Fibroblast of mammary gland (primary cell): ENCODE measurements at places on chromosomes 4 and X.

DNA sequence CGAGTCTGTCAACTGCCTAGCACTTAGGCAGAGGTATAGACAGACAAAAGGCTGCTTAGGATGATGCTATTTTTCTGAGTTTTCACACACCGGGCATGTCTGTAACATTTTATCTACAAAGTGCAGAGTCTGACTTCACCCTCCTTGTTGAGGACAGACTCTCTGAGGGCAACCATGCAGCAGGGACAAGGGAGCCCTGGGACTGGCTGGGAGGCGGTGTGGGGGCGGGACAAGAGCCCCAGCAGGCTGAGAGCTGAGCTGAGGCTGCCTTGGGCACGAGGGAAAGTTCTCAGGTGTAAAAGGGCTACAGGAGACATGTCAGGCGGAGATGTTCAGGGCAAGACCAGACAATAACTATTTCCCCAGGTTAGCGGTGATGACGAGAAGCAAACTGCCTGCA, 81.6 kb downstream of the GATB start:
- DNase-seq: no peak

DNA sequence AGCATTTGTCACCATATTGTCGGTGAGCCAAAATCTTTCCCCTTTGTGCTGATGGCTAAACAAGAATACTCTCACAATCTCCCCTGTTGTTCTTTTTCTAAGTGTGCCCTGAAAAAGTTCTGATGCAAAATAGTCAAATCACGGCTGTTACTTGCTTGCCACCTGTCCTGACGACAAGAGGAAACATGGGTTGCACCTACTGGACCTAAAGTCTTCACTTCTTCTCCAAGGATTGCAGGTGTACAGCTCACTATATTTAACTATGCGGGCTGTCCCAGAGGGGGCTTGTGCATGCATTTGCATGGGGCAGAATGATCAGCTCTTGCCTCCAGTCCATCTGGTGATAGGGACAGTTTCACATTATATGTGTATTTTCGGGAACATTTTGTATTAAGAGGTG, 21.6 kb downstream of the AFF2 start:
- no peak for DNase-seq

DNA sequence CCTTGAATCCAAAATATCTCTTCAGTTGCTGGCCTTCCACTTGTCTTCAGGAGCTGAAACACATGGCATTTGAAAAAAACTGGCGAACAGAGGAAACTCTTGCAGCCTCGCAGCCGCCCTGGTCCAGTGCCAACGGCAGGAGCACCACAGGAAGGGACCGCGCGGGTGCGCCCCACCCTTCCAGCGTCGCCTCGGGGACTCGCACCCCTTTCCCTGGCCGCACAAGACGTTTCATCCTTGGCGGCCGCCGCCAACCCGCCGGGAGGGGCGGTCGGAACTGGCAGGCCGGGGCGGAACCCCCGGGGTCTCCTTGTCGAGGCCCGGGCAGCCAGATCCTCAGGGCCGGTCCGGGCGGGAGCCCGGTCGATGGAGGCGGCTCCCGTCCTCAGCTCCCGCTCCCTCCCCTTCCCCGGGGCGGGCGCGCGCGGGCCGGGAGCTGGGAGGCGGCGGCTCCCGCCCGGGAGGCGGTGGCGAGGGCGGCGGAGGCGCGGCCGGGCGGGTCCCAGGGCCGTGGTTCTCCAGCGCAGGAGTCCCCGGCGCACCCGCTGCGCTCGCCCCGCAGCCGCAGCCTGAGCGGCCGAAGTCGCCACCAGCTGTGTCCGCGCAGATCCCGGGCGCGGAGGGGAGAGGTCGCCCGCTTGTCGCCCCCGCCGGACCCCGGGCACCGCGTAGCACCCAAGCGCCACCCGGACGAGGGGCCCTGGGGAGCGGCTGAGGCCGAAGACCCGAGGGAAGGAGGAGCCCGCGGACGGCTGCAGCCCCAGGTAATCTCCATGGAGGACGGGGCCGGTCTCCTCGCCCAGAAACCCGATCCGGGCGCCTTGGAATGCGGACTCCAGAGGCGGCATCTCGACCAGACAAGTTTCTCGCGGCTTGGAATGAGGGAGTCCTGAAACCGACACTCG, 886 bp upstream of the NDST3 start:
- DNase-seq: peak; percentile 21

DNA sequence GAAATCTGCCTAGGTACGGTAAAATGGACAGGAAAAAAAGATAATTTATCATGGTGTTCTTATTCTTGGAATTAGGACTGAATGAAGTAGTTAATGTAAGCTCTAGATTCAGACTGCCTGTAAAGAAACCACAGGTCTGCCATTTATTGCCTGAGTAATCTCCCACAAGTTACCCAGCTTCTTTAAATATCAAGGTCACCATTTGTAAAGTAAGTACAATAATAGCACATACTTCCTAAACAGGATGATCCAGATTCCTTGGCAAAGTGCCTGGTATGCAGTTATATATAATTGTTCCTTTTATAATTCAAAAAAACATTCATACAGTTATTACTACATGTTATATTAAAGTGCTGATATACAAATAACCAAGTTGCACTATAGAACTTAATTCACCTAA, 368.6 kb downstream of the HNRNPD start:
- no peak for DNase-seq

GRCh38 chrX:113048896-113049295, 208.3 kb upstream of the AMOT start:
- no peak for DNase-seq

DNA sequence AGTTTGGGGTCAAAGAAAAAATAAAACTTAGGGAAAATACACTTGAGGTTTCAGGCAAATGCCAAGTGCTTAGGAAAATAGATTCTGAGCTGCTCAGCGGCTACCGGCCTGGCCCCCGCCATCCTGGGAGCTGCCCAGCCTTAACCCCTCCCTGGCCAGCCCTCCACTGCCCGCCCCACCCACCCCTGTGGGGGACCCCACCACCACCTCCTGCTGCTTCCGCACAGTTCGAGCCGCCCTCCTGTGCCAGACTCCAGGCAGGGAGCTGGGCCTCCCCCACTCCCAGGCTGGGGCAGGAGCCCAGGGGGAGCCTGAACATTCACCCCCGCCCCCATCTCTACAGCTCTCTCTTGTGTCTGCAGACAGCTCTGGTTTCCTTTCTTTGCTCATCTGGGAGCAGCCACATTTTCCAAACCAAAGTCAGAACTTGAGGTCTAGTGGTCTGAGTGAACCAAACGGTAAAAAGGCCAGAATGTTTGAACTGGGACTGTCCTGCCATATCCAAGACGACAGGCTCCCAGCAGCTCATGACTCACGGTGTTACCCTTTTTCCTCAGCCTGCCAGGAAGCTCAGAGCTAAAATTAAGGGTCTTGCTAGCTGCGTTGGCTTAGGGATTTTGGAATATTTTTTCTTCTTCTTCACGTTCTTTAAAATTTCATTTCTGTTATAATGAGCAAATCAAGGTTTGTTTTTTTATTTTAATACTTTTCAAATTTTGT, 4.7 kb upstream of the FGFR3 start:
- no peak for DNase-seq

- DNase-seq: peak; percentile 31
These were observed 173.9 kb downstream of the RTL9 start for GRCh38 chrX:110532581-110532931.

DNA sequence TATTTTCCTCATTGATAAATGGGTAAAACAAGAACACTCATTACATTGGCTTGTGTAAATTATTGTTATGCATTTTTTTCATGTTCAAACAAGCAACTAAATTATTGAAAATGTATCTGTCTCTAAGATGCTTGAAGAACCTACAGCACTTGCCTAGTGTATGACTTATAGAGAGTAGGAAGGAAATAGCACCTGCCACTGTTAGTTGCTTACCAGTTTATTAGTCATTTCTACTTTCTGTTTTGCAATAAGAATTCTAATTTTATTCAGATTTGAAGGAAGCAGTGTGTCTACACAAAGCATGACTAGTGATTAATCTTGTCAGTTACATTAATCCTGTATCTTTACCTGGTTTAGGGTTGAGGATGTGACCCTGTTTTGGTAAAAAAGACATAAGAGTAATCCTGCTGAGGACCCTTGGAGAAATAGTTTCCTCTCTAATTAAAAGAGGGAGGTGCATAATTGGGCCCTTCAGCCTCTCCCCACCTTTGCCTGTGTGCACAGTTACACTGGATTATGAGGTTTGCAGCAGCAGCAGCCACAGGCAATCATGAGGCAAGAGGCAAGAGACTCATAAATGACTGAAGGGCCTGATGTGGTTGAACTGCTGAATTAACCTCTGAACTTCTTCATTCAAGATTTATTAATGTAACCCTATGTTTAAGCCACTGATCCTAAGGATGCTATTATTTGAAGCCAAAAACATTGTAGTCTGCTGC, 1202.1 kb downstream of the ADGRL3 start:
- no peak for DNase-seq

GRCh38 chr4:1047106-1047975, 35.9 kb downstream of the FGFRL1 start:
- DNase-seq: no peak

GRCh38 chr4:84631573-84631972, 48.6 kb downstream of the CDS1 start:
- DNase-seq: peak; percentile 4

- DNase-seq: peak; percentile 82
These were observed 163.4 kb downstream of the AREG start for GRCh38 chr4:74608151-74608949.

DNA sequence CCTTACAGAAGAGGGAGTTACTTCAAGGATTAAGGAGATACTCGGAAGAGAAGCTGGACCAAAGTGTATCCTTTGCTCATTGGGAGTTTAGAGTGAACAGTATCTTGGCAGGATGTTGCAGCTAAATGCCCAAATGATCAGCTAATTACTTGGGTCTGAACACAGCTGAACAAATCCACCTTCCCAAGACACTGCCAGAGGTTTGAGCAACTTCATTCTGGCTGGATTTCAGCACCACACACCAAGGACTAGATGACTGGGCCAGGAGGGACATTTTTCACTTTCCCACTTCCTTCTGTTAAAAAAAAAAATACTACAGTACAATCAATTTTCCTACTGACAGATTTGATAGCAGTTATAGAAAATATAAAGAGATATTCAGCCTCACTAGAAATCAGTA, 324.6 kb downstream of the MID1IP1 start:
- DNase-seq: no peak

GRCh38 chr4:183441276-183441675, 3.2 kb upstream of the CDKN2AIP start:
- no peak for DNase-seq

- DNase-seq: no peak
These were observed 19.6 kb downstream of the PTPN13 start for GRCh38 chr4:86613734-86614133.

DNA sequence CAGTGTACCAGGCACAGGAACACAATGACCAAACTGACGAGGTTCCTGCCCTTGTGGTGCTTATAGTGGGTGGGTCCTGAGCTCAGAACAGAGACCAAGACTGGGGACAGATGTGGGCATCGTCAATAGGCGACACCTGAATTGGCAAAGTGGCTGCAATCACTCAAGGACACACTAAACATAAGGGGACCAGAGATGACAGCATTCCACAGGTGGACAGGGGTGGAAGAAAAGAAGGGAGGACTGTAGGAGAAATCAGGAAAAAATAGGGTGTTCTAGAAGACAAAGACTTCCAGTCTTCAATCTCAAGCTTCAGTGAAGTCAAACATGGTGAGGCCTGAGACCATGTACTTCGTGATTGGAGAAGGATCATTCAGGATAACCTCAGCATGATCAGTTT, 5.8 kb downstream of the SH3KBP1 start:
- no peak for DNase-seq

DNA sequence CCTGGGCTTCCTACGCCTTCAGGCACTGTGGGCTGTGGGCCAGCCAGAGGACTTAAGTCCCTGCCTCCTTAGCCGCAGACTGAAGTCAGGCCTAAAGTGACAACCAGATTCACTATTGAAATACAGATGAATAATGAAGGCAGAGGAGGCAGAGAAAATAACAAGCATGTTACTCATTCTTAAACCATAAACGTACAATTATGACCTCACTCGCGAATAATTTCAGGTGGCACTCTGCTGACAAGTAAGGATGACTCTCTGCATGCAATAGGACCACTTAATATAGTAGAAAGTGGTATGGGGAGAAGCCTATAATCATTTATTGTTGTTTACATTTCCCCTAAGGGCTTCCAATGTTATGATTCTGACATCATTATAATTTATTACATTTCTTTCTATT, 409.2 kb upstream of the FGF13 start:
- peak; percentile 6 for DNase-seq

DNA sequence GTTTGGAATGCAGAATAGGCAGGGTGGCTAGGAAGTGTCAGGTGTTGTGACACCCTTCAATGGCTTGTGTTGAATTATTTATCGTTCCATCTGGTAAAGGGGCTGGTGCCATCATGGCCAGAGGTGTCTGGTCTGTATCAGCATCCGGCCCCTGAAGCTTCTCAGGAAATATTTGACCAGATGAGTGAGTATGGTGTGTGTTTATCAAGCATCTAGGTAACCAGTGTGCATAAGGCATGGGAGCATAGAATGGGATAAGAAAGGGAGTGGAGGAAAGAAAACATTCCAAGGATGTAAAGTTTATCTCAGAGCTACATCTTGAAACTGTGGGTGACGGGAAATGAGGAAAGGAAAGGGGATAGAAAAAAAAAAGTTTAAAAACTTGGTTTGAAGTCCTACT, 109.4 kb downstream of the KLHL4 start:
- DNase-seq: no peak

GRCh38 chr4:139329665-139330200, 27.5 kb upstream of the NDUFC1 start:
- no peak for DNase-seq

- DNase-seq: peak; percentile 79
These were observed 34.2 kb downstream of the RAI2 start for GRCh38 chrX:17826609-17827496.

- peak; percentile 88 for DNase-seq
These were observed 262.5 kb upstream of the TEX13A start for GRCh38 chrX:105483011-105483410.

DNA sequence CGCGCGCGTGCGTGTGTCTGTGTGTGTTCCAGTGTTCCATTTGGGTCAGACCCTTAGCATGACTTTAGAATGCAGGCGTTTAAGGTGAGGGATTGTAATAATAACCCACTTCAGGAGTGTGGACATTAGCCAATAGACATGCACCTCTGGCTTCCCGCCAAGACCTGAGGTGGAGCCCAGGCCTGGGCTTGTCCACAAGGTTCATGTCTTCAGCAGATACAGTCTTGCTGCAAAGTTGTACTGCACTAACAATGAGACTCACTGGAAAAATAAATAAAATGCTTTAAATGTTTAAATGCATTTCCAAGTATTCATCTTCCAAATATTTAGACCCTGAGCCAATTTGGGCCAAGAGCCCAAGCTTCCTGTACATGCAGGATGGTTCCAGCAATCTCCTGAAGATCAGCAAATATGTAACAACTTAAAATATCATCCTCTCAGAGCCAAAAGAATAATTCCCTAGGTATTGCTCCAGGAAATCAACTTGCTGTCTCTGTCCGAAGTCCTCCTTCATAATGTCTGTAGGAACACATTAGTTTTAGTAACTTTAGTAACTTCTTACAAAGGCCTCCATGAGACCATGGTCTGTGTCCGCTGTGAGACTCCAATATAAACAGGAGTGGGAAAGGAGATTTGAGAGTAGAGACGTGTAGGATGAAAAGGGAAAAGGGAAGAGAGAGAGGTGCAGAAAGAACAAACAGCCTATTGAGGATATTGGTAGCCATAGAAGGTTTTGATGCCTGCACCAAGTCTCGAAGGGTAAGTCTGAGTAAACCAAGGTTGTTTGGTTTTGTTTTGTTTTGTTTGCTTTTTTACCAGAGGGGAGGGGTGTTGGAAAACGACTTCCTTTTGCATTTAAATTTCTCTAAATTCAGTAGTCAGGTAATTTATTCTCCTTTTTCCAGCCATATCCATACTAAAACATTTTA, 98.5 kb upstream of the KLF3 start:
- DNase-seq: peak; percentile 36
